ENCODE measurements at places on chromosomes 2 and 18.

DNA sequence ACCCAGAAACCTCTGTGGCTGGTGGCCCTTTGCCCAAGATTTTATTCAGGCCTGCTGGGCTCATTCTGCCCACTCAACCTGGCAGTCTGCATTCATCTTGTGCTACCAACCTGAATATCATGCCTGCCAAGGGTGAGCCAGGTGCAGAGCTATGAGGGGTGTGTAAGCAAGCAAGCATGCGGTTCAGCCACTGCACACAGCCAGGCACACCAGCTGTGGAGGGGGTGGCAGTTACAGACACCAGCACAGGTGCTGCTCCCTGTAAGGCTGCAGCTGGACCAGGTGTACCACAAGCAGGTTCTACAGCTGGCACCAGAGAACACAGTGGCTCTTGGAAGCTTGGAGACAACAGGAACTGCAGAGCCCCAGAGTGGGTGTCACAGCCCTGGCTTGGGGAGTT, 633.2 kb downstream of the FBXO15 start:
- no peak for DNase-seq

- no peak for DNase-seq
Observed at GRCh38 chr2:37506407-37507050, 162.1 kb downstream of the QPCT start.

DNA sequence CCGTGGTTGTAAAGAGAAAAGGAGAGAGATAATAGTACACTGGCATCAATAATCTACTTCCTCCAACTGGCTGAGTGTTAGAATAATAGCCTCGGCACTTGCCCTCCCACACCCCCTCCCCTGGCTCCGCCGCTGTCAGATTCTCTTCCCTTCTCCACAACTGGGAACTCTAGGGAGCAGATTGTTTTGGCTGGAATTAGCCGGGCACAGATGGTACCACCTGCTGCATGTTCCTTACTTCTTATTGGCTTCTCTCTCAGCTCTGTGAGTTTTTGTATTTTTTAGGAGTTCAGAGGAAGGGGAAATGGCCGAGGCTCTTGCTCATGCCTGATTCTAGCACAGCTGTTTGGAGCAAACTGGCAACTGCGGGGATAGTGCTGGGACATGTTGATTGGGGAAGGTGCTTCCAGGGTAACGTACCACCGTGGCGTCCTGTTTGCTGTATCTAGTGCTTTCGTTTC, 140.0 kb downstream of the ZEB2 start:
- no peak for DNase-seq

DNA sequence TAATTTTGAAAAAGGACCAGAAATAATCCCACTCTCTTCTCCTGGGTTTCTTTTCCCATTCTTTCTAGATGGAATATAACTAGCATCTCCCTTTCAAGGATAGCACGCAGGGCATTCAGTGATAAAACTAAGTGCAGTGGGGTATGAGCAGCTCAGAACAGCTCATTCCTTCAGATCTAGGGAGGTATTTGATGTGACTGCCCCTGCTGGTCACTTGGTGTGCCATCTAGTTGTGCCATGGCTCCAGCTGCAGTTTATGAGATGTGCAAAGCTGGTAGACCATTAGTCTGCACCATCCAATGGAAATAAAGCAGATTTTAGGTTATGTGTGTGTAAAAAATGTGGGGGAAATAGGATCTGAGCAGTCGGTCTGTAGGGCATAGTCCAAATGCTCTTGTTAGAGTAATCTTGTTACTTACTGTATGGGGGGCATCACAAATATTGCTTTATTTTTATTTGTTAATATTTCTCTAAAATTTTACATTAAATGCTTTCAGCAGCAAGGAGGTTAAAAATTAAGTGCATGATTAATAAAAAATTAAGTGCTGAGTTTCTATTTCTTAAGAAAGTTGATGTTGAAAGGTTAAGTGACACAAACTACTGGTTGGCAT, 38.9 kb downstream of the CTAGE1 start:
- no peak for DNase-seq

- DNase-seq = no peak
Observed at GRCh38 chr2:222677981-222678380, 6.5 kb downstream of the MOGAT1 start.

DNA sequence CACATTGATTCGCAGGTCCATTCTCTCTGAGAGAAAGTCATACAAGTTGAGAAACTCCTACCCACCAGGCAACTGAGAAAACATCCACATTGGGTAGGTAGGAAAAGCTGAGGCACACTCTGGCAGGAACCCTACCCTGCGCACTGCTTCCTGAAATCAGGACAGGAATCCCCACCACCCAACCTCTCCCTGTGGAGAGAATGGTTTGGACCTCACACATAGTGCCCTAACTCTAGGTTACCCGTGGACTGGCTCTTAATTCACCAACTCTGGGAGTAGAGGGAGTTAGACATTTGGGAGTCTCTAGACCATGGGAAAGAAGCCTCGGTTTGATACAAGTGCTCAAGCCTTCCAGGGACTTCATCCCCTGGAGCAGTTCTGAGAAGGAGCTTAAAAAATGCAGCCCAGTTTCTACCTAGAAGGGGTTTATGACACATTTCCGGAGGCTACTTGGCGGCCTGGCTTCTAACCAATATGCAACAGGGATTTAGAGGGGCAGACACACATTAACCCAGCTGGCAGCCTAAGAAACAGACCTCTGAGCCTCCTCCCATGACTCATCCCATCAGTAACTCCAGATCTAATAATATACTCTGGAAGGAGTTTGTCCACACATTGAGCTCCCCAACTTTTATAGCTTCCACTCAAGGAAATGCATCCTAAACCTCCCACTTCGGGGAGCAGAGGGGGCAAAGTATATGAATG, 136.7 kb downstream of the EML6 start:
- no peak for DNase-seq

- no peak for DNase-seq
Observed at GRCh38 chr18:60506190-60506589, 133.6 kb upstream of the MC4R start.

GRCh38 chr2:209322905-209323512, 100.8 kb upstream of the MAP2 start:
- no peak for DNase-seq

- no peak for DNase-seq
Observed at GRCh38 chr2:44708661-44709000, 232.9 kb upstream of the SIX3 start.

DNA sequence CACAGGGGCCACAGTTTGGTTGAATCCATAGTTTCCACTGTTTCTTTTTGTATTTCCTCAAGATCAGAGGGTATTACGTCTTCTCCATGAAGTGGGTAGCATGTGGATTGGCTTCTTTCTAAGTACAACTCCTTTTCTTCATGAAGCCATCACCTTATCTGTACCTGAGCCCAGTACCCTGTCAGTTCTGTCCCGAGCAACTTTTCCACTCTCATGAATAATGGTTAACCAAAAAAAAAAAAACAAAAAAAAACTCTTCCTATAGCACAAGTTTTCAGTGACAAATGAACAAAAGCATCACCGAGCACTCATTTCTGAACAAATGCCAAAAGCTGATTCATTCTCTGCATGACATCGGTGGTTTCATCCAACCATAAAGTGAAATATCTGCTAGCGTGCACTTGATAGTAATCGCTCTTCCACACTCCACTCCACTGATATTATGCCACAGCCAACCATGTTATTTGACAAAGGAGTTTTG, 53.0 kb upstream of the CCDC150 start:
- no peak for DNase-seq

DNA sequence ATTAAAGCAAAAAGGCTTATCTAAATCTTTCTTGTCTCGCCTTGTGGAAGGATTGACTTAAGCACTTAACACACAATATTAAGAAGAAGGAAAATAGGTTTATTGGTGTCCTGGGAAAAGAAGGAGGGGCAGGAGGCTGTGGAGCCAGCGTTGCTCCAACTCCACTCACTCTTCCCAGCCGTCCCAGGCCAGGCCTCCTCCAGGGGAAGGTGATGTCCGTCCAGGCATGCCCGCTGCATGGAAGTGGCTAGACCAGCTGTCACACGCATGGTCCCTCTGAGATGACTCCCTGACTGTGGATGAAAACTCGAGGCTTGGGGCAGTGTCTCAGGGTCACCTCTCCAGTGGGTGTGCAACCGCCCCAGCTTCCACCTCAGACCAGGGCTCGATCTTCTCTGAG, 281.1 kb downstream of the GALR1 start:
- no peak for DNase-seq

DNA sequence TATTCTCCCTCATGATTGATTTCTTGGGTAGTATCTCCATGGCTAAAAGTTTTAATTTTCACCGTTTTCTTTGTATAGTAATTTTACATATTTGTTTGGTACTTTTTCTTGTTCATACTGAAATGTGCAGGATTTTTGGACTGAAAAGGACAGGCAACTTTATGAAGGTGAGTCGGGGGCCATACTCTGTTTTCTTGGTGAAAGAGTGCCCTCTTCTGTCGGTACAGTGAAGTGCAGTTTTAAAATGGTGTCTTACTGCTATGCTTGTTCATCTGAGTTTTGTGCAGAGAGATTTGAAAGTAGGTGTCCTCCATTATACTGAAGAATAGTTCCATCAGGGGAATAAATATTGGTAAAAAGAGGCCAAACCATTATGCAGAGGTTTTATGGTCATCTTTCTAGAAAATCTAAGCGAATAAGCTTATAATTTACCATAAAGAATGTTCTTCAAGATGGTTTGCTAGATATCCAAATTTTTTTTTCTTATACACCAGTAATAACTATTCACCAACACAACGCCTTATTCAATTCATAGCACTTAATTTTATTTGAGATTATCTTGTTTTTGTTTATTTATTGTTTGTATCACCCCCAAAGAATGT, 8.7 kb upstream of the SERPINB13 start:
- peak; percentile 2 for DNase-seq

DNA sequence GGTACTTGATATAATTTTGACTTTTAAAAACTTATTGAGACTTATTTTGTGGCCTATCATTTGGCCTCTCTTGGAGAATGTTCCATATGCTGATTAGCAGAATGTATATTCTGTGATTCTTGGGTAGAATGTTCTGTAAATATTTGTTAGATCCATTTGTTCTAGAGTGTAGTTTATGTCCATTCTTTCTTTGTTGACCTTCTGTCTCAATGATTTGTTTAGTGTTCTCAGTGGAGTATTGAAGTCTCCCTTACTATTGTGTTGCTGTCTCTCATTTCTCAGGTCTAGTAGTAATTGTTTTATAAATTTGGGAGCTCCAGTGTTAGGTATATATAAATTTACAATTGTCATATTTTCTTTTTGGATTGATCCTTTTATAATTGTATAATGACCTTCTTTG, 349.6 kb upstream of the CWC22 start:
- DNase-seq = peak; percentile 76

DNA sequence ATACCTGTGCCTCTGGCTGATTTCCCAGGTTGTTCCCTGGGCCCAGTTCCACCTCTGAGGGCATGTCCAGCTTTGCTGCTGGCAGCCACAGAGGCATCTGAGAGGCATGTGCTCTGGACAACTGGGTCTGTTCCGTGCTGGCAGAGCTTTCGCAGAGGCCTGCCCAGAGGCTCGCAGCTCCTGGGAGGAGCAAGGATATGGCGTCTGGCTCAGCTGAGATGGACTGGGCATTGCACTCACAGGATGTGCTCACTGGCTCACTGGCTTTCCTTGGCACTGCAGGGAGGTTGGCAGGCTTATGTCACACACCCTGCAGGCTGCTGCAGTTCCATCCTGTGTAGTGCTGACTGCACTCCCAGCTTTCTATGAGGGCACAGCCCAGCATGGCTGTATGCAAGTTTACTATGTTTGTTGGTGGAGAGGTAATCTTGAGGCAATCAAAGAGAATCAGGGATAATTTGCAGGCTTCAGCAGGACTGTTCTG, 172.3 kb downstream of the PRKCE start:
- DNase-seq = peak; percentile 93

- DNase-seq = no peak
Observed at GRCh38 chr2:170950221-170950761, 21.2 kb downstream of the GORASP2 start.

- no peak for DNase-seq
Observed at GRCh38 chr2:209762563-209762962, 9.1 kb upstream of the UNC80 start.

GRCh38 chr2:151289972-151290866, 751 bp upstream of the NMI start:
- DNase-seq = no peak

- no peak for DNase-seq
Observed at GRCh38 chr2:46091004-46091403, 206.2 kb upstream of the EPAS1 start.

- no peak for DNase-seq
Observed at GRCh38 chr18:58511897-58512581, 116.9 kb downstream of the ALPK2 start.

GRCh38 chr2:168526641-168527040, 70.6 kb downstream of the CERS6 start:
- peak; percentile 67 for DNase-seq

- DNase-seq = no peak
Observed at GRCh38 chr18:67261931-67262552, 254.5 kb downstream of the DSEL start.

Data from LNCaP clone FGC (cell line).